Stimulated activated CD4-positive, alpha-beta T cell treated with anti-CD3 and anti-CD28 coated beads, Interleukin-12 subunit alpha, Interleukin-12 subunit beta, amount 100 ng/mL, for 24 hours (primary cell): ENCODE measurements at places on chromosomes 7 and 10.

- no peak for DNase-seq
Measured at GRCh38 chr7:99768471-99768870, 15.5 kb downstream of the CYP3A4 start.

- DNase-seq = no peak
Measured at GRCh38 chr7:16504019-16504418, 22.6 kb upstream of the LRRC72 start.

DNA sequence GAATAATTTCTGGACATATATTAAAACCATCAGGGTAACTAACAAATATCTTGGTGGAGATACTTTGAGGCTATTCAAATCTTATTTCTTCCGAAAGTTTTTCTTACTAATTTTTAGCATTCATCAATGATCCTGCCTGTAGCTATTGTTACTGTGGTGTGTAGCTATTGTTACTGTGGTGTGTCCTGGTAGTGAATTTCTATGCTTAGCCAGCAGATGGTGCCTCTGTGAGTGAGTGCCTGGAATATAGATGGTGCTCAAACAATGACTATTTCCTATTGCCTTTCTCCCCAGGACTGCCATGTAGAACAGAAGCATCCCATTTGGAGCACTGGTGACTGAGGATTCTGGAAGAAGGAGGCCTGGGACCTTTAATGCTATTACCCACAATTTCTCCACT lies 245.7 kb downstream of the CCSER2 start:
- no peak for DNase-seq

- no peak for DNase-seq
Measured at GRCh38 chr7:154620141-154620755, 382.7 kb downstream of the PAXIP1 start.

- no peak for DNase-seq
Measured at GRCh38 chr7:92464515-92464914, 13.2 kb downstream of the ERVW-1 start.

DNA sequence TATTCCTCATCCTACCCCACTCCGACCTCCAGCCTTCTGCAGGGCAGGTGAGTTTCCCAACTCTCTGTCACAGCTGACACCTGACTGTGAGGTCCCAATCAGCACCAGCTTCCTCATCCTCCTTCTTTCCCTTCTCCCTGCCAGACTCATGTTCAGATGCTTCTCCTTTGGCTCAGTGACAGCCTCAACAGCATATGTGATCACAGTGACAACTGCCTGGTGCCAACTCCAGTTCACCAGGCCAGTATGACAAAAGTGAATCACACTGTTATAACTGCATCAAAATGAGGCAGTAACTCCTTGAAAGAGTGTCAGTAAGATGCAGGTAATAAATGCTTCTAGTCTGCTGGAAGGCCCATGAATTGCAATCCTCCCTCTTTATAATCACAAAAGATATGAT lies 46.8 kb upstream of the NFE2L3 start:
- no peak for DNase-seq

GRCh38 chr7:30900053-30900452 lies 11.6 kb upstream of the AQP1 start:
- no peak for DNase-seq

GRCh38 chr10:123527151-123527550 lies 139.0 kb upstream of the GPR26 start:
- no peak for DNase-seq

DNA sequence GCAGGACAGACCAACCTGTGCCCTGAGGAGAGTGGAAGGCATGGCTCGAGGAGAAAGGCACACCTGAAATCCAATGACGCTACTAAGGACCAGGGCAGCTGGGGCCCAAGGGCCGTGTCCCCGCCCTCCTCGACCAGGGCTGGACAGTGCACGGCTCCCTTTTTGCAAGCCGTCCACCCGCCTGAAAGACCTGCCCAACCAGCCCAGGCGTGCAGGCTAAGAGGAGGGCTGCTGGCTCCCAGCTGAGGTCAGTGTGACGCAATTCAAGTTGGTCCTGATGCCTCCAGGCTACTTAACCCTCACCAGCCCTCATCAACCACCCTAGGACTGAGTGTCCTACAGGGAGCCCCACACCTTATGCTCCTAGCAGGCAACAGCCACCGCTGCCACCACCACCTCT lies 69.3 kb downstream of the DLG5 start:
- no peak for DNase-seq

DNA sequence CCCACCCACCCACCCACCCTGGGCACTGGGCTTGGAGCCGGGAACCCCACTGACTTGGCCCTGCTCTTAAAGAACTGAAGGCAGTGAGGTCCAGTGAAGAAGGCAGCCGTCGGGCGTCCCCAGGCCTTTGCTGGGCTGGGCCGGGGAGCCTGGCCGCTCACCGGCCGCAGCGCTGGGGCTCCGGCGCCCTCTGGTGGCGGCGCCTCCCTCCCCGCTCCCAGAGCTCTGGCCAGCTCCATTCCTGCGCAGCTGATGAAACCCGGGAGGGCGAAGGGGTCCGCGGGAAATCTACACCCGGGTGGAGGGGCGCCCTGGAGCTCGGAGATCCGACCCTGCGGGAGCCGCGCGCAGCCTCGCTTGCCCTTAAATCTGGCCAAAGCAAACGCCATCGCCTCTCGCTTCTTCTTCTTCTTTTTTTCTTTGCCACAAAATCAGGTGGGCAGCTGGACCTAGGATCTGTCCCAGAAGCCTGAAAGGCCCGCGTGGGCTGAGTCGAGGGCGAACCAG lies 1.7 kb upstream of the CXCL12 start:
- no peak for DNase-seq

DNA sequence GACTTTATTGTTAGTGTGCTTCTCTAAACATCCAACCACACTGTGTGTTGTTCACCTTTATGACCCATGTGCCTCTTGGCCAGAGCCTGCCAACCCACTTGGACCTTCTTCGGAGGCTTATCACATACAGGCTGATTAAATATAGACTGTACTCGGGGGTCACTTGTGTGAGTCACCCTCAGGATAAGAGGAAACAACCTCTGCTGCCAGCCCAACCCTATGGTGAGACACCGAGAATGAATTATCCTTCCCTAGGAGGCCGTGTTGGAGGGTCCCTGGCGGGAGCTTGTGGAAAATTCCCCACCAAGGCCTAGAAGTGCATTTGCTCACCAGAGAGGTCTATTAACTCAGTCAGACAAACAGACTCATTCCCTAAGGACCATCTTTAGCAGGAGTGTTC lies 63.0 kb downstream of the FAS start:
- DNase-seq = no peak

DNA sequence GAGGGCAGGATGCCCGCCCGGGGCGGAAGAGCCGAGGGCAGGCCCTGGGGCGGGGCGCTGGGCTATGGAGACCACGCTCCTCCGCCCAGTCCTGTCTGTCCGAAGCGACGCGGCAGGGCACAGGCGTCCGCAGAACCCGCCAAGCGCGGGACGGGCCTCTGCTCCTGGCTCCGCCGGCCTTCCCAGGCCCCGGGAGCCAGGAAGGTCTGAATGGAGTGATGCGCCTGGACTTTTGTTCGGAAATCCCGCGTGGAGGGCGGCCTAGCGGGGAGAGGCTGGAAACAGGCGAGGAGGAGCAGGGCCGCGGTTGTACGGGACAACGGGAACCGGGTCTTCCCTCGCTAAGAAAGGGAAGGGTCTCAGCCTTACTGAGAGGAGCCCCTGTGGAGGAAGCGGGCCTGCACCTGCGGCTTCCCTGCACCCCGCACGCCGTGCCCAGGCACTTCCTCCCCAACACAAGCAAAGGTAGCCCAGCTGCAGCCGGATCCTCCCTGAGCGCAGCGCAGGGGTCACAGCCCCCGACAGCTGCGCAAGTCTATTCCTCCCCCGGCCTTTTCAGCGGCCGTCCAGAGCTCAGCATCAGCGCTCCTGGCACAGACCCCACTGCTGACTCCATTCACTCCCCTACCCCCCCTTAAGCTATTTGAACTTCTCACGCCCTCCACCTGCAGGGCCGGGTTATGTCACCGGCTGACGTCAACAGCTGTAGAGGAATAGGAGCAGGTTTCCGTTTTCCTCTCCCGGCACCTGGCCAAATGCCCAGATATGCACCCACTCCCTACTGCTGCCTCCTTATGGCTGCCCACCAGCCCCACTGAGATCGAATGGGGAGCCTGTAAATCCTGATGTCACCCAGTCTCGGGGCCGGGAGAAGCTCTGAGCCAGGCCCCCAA lies 143.2 kb upstream of the RET start:
- DNase-seq = no peak

DNA sequence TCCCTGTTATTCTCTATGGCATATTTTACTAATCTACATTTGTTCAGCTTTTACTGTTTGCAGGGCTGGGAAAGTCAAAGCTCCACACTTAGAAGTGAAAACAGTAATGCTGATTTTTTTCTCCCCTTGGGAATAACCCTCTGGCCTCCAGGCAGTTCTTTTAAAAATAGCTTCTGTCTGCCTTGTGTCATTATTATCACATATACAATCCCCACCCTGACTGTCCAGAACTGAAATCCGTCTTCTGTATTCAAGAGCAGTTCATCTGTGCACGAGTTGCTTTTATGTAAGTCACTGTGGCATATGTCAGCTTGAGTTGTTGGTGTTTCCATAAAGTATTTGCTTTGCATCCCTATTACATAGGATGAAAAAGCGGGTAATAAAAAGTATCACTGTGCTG lies 1221.1 kb upstream of the CELF2 start:
- no peak for DNase-seq

DNA sequence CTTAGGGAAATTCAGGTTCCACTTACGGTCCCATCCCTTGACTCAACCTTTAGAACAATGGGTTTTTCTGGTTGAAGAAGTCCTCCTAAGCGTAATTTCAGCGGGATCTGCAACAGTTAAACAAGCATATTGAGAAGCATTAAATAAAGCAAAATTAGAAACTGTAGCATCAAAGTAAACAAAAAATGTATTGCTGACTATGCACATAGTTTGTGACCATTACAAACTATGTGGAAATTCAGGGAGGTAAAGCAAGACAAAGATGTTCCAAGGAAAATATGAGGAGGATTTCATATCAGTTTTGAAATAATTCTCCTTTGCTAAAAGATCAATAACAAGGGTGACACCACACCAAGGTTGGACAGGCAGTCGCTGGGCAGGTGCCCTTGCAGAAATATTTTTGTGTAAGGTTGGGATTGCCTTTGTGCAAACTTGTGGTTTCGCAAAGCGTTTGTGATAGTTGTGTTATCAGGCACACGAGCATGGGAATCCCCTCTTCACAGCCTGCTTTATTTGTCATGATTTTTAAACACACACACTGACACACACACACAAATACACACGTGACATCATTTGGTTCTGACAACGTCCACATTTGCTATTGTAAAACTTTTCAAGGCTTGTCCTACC lies 5.4 kb upstream of the CYP3A5 start:
- DNase-seq = no peak
